ENCODE measurements at places on chromosomes 11 and 22.

DNA sequence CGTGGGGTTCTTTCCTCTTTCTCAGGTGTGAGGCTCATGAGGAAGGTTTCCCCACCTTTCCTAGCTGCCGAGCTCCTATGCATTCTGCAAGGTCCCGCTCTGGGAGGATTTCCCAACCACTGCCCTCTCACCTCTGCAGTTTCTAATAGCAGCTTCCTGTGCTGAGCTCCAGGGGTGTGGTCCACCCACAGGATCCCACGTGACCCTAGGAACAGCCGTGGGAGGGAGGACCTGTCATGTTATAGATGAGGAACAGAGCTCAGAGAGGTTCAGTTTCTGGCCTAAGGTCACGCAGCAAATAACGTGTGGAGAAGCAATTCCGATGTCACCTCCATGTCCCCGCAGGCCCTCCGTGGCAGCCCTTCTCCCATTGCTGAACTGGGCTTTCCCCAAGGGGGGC, 38.5 kb downstream of the FLRT1 start:
- peak; percentile 7 for DNase-seq

DNA sequence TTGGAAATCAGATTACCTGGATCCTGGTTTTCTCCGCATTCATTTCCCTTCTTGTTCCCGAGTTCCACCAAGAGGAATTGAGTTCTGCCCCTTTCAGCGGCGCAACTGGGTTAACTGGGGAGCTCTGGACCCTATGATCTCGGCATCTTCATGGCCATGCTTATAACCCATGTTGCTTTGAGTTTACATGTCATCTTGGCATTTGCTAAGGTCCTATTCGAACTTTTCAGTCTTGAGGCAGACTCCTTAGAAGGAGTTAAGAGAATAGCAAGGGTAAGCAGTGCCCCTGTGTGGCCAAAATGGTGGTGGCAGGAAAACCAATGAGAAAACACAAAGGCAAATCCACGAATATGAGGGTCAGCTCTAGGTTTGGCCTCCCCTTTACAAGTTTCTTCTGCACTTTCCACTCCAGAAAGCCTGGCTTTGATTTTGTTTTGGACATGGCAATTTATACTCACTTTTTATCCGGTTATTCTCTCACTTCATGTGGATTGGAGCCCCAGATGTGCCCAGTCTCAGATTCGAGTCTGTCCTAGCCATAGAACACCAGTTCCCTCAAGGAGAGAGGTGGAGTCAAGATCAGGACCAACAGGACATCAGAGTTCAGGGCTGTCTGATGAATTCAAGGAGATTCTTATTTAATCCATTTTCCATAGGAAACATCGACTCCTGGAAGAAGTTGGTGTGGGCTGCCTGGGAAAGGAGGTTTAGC, 55.3 kb upstream of the FBXO3 start:
- peak; percentile 84 for DNase-seq

DNA sequence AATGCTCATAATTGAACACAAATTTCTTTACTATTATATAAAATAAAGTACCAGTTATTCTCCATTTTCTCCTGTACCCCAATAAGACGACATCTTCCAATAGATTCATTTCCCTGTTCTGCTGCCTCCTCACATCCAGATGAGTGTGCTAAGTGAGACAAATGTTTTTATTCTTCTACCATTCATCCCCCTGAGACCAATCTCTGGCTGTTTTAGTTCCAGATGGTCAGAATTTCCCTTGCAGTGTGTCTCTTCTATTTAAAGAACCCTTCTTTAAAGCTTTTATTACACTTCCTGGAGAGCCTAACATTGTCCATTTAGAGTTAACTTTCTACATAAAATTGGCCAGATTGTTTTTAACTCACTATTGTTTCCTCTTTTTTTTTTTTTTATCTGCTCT, 41.2 kb upstream of the GLYATL1 start:
- DNase-seq = peak; percentile 30

DNA sequence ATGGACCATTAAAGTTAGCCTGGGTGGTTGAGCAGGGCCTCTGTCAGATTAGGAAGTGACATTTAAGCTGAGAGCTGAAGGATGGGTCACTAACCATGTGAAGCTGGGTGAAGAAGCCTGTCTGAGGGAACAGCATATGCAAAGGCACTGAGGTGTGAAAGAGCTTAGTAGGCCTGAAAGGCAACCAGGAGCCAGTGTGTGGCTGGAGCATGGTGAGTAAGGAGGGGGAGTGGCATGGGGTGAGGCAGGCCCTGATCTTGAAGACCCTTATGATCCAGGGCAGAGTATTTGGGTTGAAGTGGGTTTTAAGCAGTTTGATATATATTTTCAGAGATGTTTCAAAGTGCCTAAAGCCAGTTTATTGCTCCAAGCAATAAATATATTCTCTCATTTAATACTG, 48.8 kb downstream of the PARVA start:
- DNase-seq = no peak

DNA sequence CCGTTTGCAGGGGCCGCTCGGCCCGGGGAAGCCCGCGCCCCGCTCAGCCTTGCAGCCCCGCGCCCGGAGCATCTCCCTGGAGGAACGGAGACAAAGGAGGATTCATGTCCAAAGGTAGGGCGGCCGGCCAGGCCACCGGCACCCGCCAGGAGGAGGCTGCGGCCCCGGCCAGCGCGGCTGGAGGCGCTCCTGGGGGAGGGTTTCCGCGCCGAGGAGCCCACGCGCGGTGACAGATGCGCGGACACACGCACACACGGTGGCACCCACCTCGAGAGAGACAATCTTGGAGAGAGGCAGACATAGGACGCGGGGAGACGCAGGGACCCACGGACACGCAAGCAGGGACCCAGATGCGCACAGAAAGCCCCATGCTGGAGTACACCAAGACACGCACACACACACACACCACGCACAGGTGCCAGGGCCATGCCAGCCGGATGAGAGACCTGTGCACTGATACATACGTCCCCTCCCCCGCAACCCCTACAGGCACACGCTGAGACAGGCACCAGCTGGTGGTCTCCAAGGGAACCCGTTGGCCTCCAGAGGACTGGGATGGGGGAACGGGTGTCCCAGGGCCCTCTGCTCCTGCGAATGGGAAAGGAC, 7.8 kb downstream of the SEPTIN3 start:
- no peak for DNase-seq

DNA sequence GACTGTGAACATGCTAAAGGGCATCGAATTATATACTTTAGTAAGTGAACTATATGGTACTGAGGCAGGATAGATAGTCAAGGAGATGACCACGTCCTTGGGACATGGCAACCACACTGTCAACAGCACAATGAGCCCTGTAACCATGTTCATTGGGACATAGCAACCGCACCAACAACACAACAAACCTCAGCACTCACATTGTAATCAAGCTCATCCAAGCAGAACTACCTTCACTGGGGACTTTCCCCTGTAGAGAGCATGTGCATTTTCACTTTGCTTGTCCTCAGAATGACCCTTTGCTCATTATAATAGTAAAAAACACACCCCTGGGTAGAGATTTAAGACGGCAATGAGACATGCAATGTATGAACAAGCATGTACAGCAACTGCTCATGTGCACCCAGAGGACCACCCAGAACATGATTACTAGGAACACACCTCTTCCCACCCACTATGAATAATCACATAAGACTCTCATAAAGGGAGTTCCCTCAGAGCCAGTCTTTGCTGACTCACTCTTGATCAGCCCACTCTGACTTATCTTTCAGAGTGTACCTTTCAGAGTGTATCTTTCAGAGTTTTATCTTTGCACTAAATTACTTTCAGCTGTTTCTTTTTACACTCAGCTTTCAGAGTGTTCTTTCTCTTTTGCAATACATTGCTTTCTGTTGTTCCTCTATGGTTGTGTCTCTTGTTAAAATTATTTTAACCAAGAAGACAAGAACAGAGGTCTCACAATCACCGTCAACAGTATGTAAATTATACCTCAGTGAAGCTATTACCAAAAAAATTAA, 4.1 kb upstream of the PLAAT2 start:
- DNase-seq = peak; percentile 96

GRCh38 chr11:30936491-30936890, 350.3 kb upstream of the MPPED2 start:
- peak; percentile 58 for DNase-seq

DNA sequence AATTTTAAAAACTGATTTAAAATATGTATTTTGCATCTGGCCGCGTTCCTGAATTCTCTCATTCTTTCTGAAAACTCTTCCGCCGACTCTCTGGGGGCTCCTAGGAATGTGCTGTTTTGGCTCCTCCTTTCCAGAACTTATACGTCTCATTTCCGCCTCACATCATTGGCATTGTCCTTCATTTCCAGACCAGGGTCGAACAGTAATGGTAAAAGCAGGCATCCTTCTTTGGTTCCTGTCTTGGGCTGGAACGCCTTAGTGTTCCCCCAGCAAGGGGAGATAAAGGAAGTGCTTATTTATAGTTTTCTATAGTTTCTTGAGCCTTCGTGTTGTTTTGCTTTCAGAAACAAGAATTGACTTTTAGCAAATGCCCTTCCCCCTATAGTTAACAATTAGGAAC, 10.9 kb upstream of the TNNT3 start:
- DNase-seq = peak; percentile 72

- no peak for DNase-seq
These were observed 10.6 kb downstream of the CDPF1 start for GRCh38 chr22:46239261-46240048.

GRCh38 chr11:27806122-27806521, 105.9 kb upstream of the BDNF start:
- DNase-seq = no peak

- no peak for DNase-seq
These were observed 246.8 kb upstream of the KIRREL3 start for GRCh38 chr11:127247261-127247851.
